ENCODE measurements at places on chromosomes 7 and 10. TPM values are rescaled to one million over a fixed set of nuclear protein-coding genes. Genes with fewer than 3 reads are reported as not detected.

ING3 gene
- total RNA-seq: 17.2 TPM

TUBAL3 gene
- total RNA-seq: not detected

NACAD gene
- 8.5 TPM for total RNA-seq

OGA gene
- 87.7 TPM for total RNA-seq

ADRA2A gene
- 7.7 TPM for total RNA-seq

CPEB3 gene
- 3.1 TPM for total RNA-seq

KLF14 gene
- total RNA-seq: 0.23 TPM

- no peak for DNase-seq
Observed at GRCh38 chr7:75652788-75653187, 86.0 kb downstream of the HIP1 start.

DNA sequence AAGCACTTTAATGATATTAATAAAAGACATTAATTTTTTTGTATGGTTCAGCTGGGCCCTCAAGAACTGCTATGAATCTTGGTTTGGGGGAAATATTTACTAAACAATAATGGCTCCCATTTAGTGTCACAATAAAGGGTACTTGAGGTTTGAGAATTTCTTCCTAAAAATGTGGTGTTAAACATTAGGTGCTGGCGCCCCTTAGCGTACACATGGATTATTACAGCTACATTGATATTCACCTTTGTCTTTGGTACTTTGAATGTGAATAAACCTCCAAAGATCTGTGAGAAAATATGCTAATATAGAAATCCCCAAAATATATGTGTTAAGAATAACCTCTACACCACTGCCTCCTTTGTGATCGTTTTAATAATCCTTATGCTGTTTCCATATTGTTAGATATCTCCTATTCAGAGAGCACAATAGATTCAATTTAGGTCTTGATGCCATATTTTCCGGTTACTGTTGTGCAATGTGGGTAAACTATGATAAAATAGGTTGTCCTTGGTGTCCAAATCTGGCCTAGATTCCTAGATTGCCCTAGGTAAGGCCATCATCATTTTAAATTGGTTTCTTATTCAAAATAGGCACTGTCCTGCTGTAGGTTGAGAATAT lies 161.8 kb upstream of the CACNA2D1 start:
- DNase-seq: no peak

DNA sequence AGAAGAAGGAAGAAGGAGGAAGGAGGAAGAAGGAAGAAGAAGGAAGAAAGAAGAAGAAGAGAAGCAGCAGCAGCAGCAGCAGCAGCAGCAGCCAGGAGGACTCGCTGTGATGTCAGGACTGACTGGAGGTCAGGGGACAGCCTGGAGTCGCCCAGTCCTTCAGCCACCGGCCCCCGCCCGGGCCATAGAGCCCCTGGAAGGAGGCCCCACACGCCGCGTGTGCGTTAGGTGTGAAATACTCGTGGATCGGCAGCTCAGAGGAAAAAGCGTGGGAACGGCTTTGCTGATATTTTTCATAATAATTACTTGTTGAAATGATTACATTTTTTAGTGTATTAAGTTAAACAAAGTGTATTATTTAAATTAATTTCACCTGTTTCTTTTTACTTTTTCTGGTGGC lies 48.4 kb downstream of the UNCX start:
- DNase-seq: no peak

DNA sequence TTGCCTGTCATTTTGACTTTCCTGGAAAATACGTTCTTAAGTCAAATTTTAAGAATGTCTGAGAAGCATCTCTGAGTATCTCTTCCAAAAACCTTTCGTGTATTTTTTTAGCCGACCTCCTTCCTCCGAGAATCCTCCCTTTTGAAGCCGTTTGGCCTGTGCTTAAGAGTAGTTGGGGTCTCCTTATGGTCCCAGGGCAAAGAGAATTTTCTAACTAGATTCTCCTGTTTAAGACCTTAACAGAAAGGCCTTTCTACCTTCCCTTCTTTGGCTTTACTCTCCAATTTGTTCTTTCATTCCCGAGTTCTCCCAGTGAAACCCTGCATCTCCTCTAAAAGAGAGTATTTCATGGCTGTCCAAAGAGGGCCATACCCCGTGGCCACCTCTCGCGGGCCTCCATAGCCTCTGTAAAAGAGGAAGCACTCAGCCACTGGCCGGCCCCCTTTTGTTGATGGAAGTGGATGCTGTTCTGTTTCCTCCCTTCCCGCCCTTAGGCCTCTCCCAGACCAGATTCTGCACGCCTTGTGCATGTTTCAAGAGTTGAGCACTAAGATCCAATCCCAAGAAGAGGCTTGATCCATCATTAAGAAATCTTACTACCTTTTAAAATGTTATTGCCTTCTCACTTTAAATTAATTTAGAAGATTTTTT lies 6.6 kb upstream of the FEZF1 start:
- no peak for DNase-seq

DNA sequence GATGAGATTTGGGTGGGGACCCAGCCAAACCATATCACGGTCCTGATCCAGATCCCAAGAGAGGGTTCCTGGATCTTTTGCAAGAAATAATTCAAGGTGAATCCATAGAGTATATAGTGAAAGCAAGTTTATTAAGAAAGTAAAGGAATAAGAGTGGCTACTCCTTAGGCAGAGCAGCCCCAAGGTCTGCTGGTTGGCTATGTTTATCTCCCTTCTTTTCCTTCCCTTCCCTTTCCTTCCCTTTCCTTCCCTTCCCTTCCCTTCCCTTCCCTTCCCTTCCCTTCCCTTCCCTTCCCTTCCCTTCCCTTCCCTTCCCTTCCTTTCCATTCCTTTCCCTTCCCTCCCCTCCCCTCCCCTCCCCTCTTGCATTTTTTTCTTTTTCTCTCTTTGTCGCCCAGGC lies 35.2 kb downstream of the OTUD1 start:
- DNase-seq: no peak

DNA sequence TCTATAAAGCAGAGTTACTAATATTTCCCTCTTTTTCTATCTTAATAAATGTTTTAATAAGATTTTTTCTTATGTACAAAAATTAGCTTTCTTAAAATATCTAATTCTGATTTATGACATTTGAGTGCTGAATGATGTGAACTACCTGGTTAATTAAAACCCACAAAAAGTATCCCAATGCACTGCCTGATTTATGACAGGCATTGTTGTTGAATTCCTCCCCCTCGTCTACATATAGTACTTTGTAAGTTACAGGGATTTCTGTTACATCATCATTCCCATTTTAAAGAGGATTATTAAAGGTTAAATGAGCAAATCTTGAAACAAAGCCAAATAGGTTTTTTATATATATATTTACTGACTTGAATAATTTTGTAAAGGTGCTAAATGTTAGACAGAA lies 91.1 kb downstream of the NRBF2 start:
- DNase-seq: no peak

DNA sequence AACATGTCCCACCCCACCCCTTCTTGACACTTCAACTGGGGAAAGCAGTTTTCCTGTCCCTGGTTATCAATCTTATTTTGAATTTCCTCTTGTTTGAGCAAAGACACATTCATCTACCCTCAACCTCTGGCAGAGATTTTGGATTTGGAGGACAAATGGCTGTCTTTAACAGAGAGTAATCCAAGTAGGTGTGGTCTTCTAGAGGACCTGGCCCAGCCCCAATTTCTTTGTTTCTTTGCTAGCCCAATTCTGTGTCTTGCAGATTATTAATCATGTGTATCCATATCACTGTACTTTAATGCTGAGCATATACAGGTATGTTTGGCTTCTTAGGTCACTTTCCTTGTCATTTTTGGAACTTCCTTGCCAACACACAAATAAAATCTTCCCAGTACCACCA lies 58.8 kb upstream of the ADCY1 start:
- no peak for DNase-seq

All from posterior vena cava (tissue), 2 donors.